NCI-H524 treated with DMSO at 0.1 percent for 48 hours (cell line): ENCODE measurements at places on chromosomes 6 and 20.

DNA sequence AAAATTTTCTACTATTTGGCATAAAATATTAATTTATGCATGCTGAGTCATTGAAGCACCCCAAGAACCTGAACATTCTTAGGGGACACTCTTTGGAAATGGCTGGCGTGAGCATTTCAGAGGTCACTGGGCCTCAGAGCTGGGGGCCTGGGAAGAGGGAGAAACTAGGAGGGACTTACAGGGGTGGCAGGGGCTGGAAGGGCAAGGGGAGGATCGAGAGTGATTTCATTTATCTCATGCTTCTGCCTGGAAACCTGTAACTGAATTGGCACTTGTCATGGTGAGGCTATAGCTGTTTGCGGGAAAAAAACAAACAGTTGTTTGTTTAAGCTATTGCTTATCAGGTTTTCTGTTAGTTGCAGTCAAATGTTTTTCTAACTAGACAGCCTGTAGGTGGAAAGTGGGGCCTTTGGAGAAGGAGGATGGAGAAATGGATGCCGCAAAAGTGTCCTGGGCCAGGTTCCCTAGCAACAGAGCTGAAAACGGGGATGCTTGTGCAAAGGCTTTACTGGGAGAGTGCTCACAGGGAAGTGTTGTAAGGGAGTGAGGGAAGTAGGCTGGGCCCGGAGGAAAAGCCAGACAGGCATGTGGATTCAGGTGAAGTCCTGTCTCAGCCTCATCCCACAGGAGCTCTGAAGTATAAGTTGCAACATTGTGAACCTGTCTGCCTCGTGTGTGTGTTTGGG is 36.4 kb upstream of the KAT14 start:
- DNase-seq: no peak

DNA sequence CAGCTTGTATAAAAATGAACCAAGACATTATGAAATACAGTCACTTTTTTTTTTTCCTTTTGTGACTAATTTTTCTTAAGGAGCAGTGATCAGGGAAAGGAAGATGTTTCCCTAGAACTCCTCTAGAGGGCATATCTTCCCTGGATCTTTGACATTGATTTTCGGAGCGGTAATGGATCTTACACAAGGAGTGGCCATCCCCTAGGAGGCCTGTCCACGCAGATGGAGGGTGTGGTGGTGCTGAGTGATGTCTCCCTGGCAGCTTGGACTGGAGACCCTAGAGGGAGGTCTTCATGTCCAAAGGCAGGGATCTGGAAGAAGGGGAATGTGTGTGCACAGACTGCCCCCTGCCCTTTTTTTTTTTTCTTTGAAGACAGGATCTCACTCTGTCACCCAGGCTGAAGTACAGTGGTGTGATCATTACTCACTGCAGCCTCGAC is 7.0 kb upstream of the KIFC1 start:
- no peak for DNase-seq

- DNase-seq: no peak
These were observed 527.7 kb downstream of the ADGRB3 start for GRCh38 chr6:69162811-69163210.

GRCh38 chr20:10430000-10430466 is 4.0 kb downstream of the MKKS start:
- no peak for DNase-seq

DNA sequence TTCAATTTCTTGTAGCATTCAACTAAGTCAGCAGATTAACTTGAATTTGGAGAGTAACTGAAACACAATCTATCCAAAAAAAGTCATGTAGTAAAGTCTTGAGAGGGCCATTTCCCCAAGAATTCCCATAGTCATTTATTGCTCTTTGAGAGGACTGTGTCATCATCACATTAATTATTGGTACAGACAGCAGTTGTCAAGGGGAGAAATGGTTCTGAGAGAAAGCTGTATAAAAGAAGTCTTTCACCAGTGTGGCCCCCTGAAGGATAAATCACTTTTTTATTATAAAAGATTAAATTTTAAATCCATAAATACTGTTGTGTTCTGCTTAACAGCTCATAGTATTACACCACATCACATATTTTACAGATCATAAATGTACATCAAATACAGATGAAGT is 111.5 kb downstream of the KHDRBS2 start:
- no peak for DNase-seq

GRCh38 chr20:43969028-43969447 is 54.4 kb downstream of the TOX2 start:
- DNase-seq: no peak

GRCh38 chr6:144008120-144008811 is at the start of gene PLAGL1:
Gene PLAGL1, minus strand, starts transcription at chr6:144008259. Its CDS starts 60,123 bp downstream, at chr6:143948136.
- no peak for DNase-seq

- no peak for DNase-seq
These were observed 9.0 kb upstream of the PRDM1 start for GRCh38 chr6:106077170-106077569.

DNA sequence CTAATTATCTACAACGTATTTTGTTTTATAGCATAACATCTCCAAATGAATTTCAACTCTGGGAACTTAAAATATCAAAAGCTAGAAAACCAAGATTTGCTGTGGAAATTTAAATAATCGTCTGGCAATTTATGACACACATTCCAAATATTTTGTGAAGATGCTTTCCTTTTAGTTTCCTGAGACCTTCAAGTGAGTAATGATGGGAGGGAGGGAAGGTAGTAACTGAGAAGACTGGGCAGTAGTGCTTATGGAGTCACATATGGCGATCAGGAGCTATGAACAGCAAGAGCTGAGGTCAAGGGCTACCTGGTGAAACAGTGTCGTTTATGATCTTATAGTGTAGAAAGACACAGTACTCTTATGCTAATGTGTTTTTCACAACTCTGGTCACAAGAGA is 178.2 kb upstream of the THEMIS start:
- DNase-seq: no peak

DNA sequence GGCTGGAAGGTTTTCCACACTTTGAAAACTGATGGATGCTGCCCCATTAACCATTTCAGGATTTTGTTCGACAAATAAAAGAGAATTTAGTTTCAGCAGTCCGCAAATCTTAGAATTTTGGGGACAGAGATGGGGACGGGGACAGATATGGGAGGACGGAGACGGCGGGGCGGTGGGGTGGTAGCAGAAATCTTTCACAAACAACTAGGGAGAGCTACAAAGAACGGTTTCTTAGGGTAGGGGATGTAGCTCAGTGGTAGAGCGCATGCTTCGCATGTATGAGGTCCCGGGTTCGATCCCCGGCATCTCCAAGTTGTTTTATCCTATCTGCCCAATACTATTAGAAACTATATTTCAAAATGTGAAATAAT is 15.1 kb downstream of the HMGN4 start:
- peak; percentile 40 for DNase-seq

DNA sequence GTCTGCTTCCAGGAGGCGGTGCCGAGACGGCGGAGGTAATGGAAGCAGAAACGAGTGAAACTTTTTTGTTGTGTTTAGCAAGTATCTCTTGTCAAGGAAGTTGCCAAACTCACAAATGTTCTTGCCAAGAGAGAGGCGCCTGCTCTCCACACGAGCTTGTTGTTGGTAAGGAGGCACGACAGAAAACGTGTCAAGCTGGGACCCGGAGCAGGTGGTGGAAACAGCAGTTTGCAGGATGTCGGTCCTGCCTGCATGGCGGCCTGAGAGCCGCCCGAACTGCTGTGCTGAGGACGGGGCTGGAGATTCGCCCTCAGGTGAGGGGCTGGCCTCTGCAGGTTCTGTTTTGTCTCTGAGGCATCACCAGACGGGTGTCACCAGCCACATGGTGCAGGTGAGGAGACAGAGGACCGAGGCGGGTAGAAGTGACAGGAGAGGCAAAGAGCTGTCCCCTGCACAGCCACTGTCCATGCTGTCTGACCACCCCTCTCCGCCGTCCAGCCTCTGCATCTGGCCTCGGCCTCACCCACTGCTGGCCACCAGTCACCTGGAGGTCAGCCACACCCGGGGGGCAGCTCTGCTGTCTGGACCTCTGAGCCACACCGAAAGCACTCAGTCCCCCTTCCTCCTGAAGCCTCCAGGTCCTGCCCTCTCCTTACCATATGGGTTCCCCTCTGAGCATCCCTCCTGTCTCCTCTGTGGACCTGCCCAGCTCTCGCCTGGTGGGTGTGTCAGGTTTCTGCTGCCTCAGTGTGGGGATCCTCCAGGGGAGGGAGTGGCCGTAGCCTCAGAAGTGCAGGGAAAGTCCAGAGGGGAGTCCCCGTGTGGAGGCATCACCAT is 261.5 kb downstream of the TAF4 start:
- DNase-seq: no peak

GRCh38 chr6:64985726-64986125 is 721.3 kb downstream of the EYS start:
- no peak for DNase-seq

- no peak for DNase-seq
These were observed 8.0 kb downstream of the SNX21 start for GRCh38 chr20:45841407-45842129.

- no peak for DNase-seq
These were observed 85.7 kb upstream of the CDH4 start for GRCh38 chr20:61166324-61166723.

DNA sequence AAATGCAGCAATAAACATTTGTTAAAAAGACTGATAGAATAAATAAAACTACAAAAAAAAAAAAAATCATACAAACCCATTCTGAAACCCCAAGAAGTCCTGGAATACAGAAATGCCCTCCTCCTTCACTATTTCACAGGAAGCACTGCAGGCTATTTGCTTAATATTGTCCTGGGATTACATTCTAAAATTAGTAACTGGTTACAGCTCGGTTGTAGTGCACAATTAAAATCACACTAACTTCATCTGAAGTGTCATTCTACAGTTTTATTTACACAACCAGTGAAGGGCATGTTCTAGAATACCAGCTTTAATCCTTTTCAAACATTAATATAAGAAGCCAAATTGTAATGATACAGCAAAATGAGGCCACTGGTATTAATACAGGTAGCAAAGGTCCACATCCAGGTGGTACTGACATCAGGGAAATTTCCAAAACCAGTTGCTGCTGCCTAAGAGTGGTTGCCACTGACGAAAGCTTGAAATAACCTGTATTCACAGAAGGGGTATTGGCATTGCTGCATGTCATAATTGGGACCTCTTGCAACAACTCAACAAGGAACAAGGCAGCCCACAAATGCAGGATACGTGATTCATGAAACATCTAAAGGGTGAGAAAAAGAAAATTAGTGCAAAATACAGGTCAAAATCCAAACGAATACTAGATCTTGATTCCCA is 26.9 kb downstream of the AKIRIN2 start:
- DNase-seq: no peak

DNA sequence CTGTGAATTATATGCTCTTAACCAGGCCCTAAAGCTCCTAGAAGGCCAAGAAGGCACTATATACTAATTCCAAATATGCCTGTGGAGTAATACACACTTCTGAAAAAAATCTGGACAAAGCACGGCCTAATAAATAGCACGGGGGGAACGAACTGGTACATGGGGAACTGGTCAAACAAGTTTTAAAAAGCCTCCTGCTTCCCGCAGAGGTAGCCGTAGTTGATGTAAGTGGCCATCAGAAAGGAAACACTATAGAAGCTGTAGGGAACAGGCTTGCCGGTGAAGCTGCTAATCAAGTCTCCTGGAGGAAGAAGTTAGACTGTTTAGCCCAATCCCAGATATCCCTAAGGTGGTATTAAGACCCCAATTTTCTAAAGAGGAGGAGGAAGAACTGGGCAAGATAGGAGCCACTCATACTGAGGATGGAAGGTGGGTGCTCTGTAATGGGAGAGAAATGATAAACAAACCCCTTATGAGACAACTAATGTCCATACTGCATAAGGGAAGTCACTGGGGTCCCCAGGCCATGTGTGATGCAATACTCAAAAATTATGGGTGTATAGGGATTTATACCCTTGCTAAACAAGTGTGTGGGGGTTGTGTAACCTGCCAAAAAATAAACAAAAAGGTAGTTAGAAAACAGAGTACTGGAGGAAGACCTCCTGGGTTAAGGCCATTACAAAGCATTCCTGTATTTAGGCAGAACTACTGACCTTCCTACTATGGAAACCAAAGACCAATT is 27.1 kb upstream of the ZNF318 start:
- DNase-seq: no peak

- DNase-seq: no peak
These were observed 11.5 kb upstream of the IL20RA start for GRCh38 chr6:137056121-137056880.

GRCh38 chr6:29831776-29832175 is 4.2 kb downstream of the HLA-G start:
- no peak for DNase-seq

DNA sequence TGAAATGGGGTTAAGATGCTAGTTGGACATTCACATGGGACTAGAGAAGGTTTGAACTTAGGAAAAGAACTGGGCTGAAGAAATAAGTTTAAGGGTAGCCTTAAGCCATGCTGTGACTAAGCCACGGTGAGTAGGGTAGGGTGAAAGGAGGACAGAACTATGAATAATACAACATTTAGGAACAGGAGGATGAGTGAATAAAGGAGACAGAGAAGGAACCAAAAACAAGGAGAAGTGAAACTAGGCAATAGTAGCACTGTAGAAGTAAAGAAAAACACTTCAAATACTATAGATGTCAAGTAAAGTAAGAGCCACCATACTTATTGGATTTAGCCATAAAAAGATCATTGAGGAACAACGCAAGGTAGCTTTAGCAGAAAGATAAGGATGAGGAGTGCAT is 111.2 kb downstream of the KCNQ5 start:
- no peak for DNase-seq

DNA sequence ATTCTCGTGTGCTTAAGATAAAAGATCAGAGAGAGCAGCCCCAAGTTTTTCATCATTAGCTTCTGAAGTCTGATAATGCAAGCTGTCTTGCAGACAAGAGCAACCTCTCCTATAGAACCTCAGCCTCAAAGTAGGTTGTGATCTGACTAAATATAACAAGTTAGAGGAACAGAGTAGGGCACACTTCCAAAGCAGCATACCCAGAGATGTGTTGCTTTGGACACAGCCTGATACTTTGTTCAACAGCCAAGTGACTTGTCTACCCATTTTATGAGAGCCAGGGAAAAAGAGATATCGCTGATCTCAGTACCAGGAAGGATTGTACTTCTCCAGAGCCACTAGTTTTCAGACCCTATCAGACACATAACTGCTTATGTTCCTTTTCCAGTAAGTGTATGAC is 44.2 kb upstream of the OPRM1 start:
- DNase-seq: no peak

DNA sequence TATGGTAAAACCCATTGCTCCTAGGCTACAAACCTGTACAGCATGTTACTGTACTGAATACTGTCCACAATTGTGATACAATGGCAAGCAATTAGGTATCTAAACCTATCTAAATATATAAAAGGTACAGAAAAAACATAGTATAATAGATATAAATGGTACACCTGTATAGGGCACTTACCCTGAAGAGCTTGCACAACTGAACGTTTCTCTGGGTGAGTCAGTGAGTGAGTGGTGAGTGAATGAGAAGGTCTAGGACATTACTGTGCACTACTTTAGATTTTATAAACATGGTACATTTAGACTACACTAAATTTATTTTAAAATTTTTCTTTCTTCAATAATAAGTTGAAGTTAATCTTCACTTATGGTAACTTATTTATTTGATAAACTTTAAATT is 119.9 kb upstream of the CEP85L start:
- DNase-seq: no peak

GRCh38 chr20:32505723-32506473 is 79.2 kb downstream of the NOL4L start:
- no peak for DNase-seq

GRCh38 chr6:90472716-90473115 is 114.2 kb downstream of the MAP3K7 start:
- no peak for DNase-seq
